AG20443 (cell line): ENCODE measurements at places on chromosomes 7 and 10.
A peak's percentile ranks its signal among the peaks of the same experiment; 100 is the strongest.

- DNase-seq = no peak
Measured at GRCh38 chr10:132249226-132249724, 58.5 kb downstream of the STK32C start.

DNA sequence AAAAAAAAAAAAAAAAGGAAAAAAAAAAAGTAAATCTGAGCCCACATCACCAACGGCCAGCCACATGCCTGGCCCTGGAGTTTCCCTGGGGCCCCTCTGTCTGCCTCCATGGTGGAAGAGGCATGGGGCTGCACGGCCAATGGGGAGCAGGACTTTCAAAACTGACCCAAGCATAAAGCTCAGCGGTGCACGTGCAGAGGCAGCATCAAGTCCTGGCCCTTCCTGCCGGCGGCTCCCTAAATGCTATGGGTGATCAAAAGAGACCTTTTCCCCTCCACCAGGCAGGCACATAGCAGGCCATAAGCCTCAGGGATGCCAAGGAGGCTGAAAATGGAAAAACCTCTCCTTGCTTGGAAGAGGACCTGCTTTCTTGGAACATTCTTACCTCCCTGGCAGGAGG is 94.3 kb downstream of the OAT start:
- no peak for DNase-seq

DNA sequence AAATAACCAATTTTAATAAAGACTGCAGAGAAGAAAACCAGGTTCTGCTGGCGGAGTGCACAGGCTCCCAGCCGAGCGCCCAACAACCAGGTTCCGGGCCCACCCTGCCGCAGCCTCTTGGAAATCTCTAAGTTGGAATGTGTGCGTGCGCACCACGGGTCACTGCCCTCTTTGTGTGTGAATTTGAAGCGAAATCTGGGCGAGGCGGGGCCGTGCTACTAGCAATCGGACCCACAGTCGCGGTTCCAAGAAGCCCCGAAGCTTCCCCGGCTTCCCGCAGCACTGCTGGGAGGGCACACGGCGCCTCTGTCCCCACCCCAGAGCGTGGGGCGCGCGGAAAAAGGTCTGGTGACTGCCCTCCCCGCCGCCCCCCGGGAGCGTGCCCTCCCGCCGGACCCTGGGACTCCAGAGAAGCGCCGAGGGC is 666 bp upstream of the MAP3K8 start:
- DNase-seq = peak; percentile 76

DNA sequence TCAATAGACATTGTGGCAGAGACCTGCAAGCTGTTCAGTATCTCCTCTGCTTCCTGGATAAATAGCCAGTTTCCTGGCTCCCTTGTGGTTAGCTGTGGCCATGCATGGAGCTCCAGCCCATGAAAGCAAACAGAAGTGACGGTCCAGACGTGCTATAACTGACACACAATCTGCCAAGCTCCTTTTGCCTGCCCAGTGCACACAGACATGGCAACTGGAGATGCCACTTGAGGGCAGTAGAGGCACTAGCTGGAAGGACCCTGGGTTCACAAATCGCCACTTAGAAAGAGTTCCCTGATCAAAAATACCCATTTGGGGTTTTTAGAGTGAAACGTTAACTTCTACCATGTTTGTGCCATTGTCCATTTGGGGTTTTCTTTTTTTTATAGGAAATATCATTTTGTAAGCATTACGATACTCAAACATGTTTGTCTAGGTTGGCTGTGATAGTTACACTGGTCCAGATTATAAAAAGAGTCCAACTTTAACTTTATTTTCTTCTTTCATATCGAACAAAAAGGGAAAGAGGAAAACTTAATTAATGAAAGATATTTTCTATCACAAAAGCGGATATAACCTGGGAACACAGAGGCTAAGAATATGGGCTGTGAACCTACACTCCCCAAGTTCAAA is 31.3 kb downstream of the KIN start:
- DNase-seq = peak; percentile 45

DNA sequence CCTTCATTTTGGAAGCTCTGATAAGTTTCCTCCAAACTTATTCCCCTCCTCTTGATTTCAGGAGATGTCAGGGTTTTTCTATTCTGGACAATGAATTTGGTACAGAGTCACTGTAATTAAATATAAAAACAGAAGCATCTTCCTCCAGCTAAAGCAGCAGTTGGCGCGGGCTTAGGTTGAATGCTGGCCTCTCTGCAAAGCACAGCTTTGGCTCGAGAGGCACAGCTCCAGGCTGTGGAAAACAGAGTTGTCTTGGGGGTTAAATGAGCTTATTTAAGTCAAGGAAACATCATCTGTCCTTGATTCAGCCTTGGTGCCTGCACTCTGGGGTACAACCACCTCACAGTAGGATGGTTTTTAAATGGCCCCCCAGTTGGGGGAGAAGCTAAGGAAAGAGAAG is 35.0 kb upstream of the PDCD4 start:
- DNase-seq = no peak

GRCh38 chr10:19971343-19972052 is 155.3 kb downstream of the PLXDC2 start:
- no peak for DNase-seq
